ENCODE measurements at places on chromosomes 7 and 10. TPM values are rescaled to one million over a fixed set of nuclear protein-coding genes. Genes with fewer than 3 reads are reported as not detected.

The HILPDA gene
- 3.8 TPM for total RNA-seq

The NEUROD6 gene
- total RNA-seq: not detected

The PBLD gene
- total RNA-seq: 126 TPM

The IDI2 gene
- not detected for total RNA-seq

The SLC26A5 gene
- 0.33 TPM for total RNA-seq

The CALML5 gene
- total RNA-seq: not detected

The PNLIPRP2 gene
- total RNA-seq: 0.88 TPM

The TET1 gene
- 0.81 TPM for total RNA-seq

The EZH2 gene
- total RNA-seq: 2.5 TPM

Measured in left lobe of liver (tissue), 2 donors.